ENCODE measurements at places on chromosomes 16 and 17.

DNA sequence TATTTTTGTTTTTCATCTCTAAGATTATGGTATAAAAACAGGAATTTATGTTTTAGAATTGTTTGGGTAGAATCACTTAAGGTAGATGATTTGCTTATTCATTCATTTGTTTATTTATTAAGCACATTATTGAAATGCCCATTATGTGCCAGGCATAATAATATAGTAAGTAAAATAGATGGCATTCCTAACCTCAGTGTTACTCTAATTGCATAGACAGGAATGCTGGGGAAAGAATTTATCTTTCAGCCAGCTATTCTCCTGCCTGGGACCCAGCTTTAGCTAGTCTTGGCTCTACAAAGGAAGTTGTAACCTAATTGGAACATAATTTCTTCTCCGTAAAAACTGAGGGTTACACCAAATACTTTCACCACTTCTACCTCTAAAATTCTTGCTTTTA lies 44.6 kb downstream of the NFAT5 start:
- no peak for DNase-seq

DNA sequence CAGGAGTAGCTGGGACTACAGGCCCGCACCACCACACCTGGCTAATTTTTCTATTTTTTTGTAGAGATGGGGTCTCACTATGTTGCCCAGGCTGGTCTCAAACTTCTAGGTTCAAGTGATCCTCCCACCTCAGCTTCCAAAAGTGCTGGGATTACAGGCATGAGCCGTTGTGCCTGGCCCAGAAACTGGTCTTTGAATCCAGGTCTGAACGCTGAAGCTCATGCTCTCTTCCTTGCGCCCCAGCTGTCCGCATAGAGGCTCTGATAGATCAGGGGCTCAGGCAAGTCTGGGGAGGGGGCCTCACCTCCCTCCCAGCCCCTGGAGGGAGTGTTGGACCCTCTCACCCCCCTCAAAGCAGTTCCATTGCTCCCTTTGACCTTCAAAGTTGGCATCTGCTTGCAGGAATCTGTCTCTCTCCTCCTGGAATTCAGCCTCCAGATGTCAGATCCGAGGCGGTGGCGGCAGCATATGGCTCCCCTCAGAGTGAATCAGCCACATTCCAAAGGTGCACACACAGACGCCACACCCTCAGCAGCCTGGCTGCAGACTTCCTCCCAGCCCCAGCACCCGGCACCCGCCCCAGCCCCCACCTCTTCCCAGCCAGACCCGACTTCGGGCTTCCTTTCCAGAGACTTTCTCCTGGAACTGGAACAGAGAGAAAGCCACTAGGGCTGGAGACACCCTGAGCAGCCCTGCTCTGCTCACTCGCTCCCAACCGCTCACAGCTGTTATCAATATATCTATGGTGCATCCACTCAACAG lies 16.9 kb upstream of the GLIS2 start:
- no peak for DNase-seq

- peak; percentile 20 for DNase-seq
These were observed 14.9 kb upstream of the STAT3 start for GRCh38 chr17:42403150-42403549.

DNA sequence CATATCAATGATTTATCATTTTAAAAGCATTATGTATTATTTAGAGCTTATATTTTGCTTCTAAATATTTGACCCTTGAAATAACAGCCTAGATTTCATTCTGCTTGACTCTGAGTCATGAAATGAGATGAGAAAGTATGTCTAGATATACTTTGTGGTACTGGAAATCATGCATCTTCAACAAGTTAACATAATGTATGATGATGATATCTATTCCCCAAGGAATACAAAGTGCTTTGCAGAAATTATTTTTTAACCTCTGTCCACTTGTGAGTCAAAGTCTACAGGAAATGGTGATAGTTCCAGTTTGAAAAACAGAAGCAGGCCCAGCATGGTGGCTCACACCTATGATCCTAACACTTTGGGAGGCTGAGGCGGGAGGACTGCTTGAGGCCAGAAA lies 36.1 kb downstream of the GOSR1 start:
- no peak for DNase-seq

DNA sequence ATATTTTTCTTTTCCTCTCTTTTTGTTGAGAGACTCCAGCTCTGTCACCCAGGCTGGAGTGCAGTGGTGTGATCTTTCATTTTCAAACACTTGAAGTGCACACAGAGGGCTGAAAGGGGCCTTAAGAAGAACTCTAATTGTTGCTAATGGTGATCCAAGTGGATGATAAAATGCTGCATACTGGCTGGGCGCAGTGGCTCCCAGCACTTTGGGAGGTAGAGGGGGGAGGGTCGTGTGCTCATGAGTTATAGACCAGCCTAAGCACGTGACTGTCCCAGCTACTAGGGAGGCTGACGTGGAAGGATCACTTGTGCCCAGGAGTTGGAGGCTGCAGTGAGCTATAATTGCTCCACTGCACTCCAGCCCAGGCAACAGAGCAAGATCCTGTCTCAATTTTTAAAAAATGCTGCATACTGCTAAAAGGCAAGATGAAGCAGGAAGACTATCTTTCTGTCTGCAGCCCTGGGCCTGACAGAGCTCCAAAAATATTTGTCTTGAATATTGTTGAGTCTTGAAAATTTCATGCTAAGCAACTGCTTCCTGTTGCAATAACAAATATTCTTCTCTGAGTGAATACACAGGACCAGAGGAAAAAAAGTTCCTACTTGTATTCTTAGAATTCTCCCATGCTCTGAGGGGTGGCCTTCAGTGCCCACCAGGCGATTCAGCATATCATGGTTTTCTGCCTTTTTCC lies 63.7 kb upstream of the AKTIP start:
- no peak for DNase-seq

GRCh38 chr17:44778656-44779210 lies 19.9 kb downstream of the ADAM11 start:
- no peak for DNase-seq

DNA sequence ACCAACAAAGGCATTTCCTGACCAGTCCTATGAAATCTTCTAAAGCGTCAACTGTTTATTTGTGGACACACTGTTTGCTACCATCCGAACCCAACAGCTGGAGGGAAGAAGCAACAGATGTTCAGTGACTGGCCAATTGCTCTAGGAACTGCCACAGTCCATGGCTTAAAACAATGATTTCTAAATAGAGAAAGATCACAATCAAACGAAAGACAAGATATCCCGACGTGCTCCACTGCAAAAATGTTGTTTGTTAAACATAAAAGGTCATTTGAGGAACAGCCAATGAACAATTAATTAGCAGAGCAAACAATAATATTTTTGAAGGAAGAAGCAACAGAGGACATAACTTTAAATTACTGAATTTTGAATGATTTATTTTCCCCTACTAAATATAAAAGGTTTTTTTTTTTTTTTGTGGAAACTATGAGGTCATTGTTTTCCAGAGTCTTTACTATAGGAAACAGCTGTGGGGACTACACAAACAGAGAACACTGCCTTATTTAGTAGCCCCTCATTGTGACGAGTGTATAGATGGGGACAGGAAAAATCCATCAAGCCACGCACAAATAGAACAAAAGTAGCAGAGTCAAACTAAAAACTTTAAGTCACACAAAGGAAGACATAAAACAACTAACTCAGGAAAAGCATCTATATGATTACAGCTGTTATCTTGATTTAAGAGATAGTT lies 17.2 kb downstream of the USP31 start:
- no peak for DNase-seq

Data from stimulated activated CD4-positive, alpha-beta T cell treated with anti-CD3 and anti-CD28 coated beads, Interleukin-15, amount 100 ng/mL, for 1 hour (primary cell).